ENCODE measurements at places on chromosomes 12 and 14.

DNA sequence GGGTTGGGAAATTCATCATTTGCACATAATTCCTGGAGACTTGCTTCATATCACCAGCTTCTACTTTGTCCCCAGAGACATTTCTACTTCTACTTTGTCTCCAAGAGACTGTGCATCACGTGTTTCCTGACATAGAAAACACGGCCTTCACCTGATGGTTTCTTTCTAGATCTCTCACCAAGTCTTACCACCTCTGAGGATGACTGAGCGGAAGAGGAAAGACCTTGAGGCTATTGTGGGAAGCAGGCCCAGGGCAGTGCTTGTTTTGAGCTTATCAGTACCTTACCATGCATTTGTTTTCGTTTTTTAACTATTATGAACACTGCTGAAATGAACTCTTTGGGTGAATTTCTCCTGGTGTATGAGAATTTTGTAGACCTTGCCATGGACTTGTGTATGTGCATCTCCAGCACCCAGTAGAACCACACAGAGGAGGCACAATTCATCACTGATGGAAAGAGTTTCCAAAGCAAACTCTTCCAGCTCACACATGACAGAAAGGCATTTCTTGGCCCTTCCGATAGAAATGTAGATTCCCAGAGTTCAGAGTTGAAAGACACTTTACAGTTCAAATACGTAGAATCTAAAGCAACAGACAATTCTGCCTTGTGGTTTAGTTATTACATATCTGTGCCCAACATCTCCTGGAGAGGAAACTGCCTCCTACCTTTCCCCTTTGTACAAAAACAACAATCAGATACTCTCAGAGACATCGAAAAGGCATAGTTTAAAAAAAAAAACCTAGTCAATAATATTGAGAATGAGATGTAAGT, 434.7 kb downstream of the FUT8 start:
- no peak for DNase-seq

- DNase-seq = no peak
Measured at GRCh38 chr12:68235576-68235975, 10.0 kb upstream of the IL26 start.

DNA sequence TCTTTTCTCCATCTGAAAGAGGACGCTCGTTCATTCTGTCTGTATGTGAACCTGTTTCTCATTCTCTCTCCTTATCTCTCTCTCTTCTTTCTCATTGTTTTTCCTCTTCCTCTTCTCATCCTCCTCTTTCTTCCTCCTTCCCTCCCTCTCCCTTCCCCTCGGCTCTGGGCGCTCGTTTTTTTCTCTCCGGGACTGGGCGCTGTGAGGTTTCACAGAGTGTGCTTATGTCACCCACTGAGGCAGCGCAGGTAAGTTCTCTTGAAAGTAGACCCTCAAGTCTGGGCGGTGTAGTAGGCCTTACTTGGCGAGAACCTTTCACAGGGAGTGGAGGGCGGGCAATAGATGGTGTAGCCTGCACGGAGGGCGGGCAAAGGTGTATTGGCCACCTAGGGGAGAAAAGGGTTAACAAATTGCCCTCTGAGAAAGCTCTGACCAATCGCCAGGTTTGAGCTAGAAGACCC, 4.5 kb upstream of the SIX1 start:
- no peak for DNase-seq

- no peak for DNase-seq
Measured at GRCh38 chr12:98817742-98818141, 172.7 kb downstream of the APAF1 start.

GRCh38 chr12:85260896-85261295, 19.1 kb upstream of the ALX1 start:
- DNase-seq = no peak

GRCh38 chr12:110371408-110372055, 32.0 kb downstream of the ANAPC7 start:
- DNase-seq = no peak

GRCh38 chr12:104649217-104649824, 192.6 kb downstream of the CHST11 start:
- no peak for DNase-seq

- DNase-seq = no peak
Measured at GRCh38 chr12:55780685-55781084, 36.8 kb downstream of the SARNP start.

DNA sequence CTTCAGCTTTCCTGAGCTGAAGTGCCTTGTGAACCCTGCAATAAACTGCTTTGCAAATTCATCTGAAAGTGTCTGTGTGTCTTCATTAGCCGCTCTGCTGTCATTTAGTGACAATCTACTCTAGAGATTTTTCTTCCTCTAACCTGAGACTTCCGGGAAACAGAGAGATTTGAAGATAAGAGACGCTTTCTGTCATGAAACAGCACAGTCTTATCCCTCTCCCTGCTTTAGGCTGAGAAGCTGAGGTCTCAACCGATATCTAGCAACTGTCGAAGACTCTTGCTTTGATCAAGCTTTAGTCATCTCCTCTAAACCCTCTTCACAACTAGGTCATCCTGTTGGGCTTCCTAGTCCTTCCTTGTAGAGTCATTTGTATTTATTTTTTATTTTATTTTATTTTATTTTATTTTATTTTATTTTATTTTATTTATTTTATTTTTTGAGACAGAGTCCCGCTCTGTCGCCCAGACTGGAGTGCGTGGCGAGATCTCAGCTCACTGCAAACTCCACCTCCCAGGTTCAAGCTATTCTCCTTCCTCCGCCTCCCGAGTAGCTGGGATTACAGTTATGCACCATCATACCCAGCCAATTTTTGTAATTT, 1.2 kb downstream of the RNASE2 start:
- DNase-seq = no peak

- DNase-seq = no peak
Measured at GRCh38 chr12:75525263-75525662, 13.9 kb upstream of the KRR1 start.

GRCh38 chr12:65628061-65628460, 196.2 kb upstream of the HMGA2 start:
- no peak for DNase-seq

DNA sequence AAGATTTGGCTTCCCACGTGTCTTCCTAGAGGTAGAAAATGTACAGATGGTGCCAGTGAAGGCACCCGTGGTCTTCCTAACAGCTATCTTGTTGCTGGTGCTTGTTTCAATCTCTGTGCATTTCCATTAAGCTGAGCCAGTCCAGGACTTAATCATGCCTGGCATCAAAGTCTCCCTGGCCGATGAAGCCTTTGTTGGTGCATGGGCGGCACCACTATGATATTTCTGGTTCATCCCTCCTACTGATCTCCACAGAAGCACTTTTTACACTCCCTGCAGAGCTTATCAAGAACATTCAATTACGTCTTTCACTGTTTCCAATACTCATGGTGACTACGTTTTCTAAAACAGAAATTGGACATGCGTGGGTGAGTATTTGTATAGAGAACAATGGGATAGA, 128.4 kb downstream of the TTC8 start:
- DNase-seq = no peak

- DNase-seq = no peak
Measured at GRCh38 chr14:104113631-104114420, 24.6 kb upstream of the KIF26A start.

DNA sequence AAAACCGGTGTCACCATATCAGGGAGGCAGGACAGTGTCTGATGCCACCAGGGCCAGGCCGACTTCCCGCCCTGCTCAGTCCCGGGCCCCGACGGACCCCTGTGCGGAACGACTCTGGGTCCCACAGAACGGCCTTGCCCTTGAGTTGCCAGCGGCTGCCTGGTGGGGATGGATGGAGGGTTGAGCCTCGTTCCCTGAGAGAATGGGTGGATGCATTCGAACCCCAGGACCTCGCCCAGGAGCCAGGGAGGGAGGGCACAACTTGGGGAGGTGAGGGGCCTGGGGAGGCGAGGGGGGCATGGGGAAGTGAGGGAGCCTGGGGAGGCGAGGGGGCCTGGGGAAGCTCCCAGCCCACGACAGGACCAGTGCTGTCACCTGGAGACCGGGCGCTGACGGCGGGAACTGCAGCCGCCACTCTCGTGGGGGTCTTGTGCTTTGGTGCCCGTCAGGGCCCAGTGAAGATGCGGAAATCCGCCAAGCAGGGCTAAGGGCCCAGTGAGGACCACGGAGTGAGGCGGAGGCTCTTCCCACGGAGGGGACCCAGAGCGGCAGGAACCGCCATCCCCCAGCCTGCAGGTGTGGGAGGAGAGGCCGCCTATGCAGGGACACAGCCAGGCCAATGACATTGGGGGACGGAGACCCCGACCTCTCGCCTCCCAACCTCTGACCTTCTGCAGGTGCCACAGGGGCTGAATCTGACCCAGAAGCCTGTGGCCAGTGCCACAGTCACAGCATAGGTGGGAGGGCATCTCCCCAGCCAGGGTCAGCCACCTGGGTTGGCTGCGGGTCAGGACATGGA, 74.4 kb upstream of the GALNT9 start:
- DNase-seq = no peak

GRCh38 chr14:91770185-91770584, 38.3 kb upstream of the CATSPERB start:
- DNase-seq = no peak

GRCh38 chr14:59360923-59361794, 104.0 kb downstream of the GPR135 start:
- DNase-seq = no peak

DNA sequence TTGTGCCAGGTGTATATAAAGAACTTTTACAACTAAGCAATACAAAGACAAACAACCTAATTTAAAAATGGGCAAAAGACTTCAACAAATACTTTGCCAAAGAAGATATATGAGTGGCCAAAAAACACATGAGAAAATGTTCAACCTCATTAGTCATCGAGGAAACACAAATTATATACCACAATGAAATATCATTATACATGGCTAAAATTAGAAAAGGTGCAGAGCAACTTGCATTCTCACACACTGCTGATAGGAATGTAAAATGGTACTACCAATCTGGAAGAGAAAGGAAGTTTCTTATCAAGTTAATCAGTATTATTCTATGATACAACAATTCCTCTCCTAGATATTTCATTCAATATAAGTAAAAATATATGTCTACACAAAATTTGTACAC, 131.6 kb upstream of the FRMD6 start:
- no peak for DNase-seq

DNA sequence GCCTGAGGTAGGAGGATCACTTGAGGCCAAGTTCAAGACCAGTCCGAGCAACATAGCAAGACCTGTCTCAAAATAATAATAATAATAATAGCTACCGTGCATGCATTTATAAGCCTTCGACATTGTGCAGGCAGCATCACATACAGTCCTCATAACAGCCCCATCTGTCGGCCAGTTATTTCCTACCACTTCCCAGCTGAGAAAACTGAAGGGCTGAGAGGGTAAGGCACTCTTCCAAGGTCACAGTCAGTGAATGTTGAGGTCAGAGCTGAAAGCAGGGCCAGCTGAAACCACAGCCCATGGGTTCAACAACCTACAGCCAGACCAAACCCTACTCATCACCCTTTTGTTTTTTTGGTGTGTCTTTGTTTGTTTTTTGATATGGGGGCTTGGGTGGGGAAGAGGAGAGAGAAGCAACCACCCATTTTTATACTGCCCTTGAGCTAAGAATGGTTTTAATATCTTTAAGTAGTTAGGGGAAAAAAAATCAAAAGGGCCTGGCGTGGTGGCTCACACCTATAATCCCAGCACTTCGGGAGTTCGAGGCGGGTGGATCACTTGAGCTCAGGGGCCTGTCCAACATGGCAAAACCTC, 16.8 kb upstream of the ITPK1 start:
- DNase-seq = no peak

DNA sequence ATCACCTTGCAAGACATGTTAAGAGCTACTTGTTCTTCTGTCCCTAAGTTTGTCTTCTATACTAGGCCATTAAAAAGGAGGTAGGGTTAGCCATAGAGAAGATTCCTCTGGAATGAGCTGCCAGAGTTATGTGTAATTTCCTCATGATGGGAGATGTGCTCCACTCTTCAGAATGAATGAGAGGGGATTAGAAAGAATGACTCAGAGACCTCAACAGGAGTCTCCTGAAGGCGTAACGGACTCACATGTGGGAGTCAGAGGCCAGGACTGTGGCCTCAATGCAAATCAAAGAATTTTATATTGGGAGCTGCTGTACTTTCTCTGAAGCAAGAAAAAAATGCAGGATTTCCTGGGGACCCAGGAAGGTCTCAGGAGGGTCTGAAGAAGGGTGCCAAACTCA, 87.8 kb upstream of the ATXN7L3B start:
- no peak for DNase-seq

GRCh38 chr12:32586390-32586789, 92.7 kb upstream of the DNM1L start:
- DNase-seq = no peak

GRCh38 chr14:85041618-85042017, 488.3 kb upstream of the FLRT2 start:
- no peak for DNase-seq
